ENCODE measurements at places on chromosomes 16 and 17. TPM values are rescaled to one million over a fixed set of nuclear protein-coding genes. Genes with fewer than 3 reads are reported as not detected.

The EME1 gene
- 7.4 TPM for polyA plus RNA-seq

The RSPRY1 gene
- polyA plus RNA-seq: 39.7 TPM

The CSH1 gene
- 5.2 TPM for polyA plus RNA-seq

DNA sequence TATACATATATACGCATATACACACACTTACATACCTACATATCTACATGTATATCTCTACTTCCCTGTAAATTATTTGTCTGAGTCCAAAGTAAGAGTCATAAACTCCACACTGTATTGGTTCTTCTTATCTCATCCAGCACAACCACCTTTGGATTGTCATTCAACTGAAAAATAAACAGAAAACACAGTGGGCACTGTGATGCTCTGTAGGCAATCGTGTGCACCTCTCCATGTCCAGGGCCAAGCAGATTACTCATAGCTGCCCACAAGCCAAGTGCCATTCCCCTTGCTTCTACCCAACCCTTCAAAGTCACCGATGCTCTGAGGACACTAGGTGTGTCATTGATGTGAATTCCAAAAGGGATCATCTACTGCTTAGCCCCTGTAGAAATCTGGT lies 12.9 kb upstream of the TEKT3 start:
- DNase-seq: no peak

DNA sequence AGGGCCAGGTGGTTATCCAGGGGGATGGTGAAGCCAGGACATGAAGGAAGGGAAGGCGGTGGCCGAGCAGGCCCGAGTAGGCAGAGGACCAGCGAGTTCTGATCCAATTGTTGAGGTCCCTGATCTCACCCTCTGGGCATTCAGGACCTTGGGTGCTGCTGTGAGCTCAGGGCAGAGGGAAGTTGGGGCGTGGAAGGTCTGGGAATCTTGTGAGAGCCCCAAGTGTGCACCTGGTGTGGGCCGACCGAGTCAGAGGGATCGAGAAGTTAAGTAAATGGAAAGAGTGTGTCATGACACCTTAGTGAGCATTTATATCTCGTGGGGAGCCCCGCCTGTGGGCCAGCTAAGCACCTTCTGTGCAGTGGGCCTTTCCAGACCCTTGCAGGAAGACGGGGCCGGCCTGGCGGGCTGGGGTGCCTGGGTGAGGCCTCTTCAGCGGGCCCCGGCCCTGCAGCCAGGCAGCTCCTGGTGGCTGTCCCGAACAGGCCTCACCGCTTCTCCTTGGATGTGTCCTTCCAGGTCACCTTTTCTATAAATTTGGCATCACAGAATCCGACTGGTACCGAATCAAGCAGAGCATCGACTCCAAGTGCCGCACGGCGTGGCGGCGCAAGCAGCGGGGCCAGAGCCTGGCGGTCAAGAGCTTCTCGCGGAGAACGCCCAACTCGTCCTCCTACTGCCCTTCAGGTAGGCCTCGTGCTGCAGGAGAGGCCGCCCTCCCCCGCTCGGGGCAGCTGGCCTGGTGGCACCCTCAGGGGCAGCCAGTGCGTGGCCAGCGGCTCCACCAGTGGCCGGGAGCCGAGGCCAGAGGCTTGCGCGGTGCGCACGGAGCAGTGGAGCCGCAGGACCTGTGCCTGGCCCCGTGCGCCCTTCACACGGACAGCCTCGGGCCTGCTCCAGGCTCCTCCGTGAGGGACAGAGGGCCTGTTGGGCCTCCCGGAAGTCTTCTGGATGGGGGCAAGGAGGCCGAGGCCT lies 76.0 kb downstream of the BANP start:
- DNase-seq: no peak

- no peak for DNase-seq
Observed at GRCh38 chr16:84932681-84933080, 78.7 kb downstream of the ZDHHC7 start.

The ITGAL gene
- polyA plus RNA-seq: 1.9 TPM

- DNase-seq: no peak
Observed at GRCh38 chr17:54623746-54624145, 276.9 kb upstream of the TOM1L1 start.

GRCh38 chr17:74919440-74920305 lies 3.4 kb downstream of the USH1G start:
- DNase-seq: no peak

GRCh38 chr16:70805380-70805779 lies 4.4 kb upstream of the VAC14 start:
- DNase-seq: no peak

DNA sequence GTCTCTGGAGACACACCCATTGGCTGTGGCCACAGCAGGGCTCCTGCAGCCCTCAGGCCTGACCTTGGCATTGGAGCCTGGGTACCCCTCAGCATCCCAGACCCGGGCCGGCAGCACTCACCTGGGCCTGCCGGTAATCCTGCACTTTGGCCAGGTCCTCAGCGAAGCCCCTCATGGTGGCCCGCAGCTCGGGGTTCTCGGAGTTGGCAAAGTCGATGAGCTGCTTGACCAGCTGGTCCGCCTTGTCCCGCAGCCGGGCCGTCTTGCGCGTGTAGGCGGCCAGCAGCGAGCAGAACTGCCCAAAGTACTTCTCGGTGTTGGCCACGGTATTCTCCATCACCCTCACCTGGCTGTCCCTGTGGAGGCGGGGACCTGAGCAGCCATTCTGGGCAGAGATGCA lies 2.2 kb downstream of the CIBAR2 start:
- DNase-seq: no peak

DNA sequence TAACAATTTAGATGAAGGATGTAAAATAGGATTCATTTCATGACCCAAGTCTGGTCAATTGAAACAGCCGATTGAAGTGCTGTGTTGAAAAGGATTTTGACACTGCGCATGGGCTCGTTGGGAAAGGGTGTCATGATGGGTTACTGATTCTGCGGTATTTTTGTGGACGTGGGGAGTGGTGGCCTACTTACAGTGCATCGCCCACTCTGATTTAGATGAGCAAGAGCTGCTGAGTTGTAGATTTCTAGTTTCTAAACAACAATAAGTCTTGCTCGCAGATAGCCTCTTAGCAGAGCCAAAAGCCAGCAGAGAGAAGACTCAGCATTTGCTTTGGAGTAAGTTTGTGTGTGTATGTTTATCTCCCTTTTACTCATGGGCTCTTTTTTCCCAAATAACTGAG lies 731.0 kb downstream of the MAF start:
- DNase-seq: no peak

The SKAP1 gene
- polyA plus RNA-seq: 12.2 TPM

DNA sequence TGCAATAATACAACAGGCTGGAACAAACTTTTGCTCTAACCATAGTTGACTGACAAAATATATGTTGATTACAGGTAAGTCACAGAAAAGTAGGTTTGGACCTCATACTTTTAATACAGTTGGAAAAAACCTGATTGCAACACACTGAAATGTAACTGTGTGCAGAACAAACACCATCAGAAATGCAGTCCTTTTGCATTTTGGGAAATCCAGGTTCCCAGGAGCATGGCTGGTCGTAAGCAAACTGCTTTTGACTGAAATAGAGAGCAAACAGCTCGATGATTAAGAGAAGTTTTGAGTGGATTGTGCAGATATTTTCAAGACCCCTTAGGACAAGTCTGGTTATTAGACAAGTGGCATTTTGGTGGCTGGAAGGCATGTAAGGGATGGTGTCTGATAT lies 8.0 kb downstream of the IGF2BP1 start:
- DNase-seq: no peak

GRCh38 chr17:4503283-4504025 lies 4.8 kb downstream of the SPNS2 start:
- DNase-seq: no peak

The SDR42E2 gene
- polyA plus RNA-seq: 0.14 TPM

- DNase-seq: no peak
Observed at GRCh38 chr17:17125136-17126084, 80.7 kb downstream of the PLD6 start.

DNA sequence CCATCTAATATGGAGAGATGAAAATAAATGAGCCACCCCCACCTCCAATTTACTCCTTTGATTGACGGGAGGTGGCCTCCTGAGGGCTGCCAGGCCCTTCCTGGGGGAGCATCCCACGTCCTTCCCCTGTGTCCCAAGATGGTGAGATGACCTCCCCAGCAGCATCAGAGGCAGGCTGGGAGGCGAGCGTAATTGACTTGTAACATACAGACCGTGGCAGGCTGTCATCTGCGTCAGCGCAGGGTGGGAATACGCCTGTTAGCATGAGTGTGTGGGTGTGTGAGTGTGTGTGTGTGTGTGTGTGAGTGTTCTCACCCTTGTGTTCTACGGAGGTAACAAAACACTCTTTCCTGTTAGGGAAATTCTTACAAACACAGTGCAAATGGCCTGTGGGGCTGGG lies 156.9 kb upstream of the CIBAR2 start:
- no peak for DNase-seq

The FSCN2 gene
- polyA plus RNA-seq: 1.1 TPM

DNA sequence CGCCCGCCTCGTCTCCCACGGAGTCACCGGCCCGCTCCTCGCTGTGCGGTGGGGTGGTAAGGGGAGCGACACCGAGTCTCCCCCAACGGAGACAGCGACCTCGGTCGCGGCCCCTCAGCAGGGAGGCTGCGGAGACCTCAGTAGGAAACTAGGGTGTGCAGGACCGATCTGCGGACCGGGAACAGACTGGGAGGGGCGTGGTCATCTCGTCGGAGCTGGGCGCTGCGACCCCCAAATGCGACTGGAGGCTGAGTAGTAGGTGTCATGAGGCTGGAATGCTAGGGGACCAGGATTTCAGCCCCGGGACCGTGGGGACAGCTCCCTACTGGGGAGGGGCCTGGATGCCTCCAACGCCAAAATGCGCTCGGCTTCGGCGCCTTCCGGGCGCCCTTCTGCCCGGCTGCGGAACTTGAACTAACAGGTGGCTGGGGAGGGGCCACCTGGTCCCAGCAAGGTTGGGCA lies 1.3 kb downstream of the CACNG4 start:
- no peak for DNase-seq

The MPV17L gene
- 8.7 TPM for polyA plus RNA-seq

DNA sequence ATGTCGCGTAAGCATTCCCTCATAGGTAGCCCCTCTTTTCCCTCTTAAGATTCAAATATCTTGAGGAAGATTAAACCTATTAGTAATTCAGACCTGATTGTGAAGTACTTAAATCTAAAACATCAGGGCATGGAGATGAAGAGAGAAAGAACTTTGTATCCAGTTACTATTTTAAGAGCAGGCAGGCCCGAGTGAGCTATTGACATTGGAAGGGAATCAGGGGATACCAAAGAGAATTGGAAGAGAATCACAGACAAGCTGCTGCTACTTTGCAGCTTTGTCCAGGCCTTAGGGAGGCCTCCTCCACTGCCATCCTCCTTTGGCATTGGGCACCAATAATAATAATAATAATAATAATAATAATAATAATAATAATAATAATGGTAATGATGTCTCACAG lies 170.5 kb downstream of the MRTFB start:
- no peak for DNase-seq

DNA sequence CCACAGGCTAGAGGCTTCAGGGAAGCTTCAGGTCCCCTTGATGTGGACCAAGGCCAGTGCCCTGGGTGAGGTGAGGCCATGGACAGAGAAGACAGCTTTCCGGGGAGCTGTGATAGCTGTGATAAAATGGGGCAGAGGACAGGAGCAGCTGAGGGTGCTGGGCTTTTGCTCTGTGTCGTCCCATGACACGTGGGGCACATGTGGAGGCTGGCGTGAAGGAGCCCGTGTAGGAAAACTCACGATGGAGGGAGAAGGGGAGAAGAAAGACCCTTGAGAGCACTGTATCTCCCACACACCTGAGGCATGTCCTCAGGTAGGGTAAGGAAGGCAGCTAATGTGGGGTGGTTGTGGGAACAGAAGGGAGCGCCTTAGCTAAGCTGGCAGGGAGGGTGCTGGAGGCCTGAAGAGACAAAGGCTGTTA lies 21.3 kb downstream of the B9D1 start:
- no peak for DNase-seq

- no peak for DNase-seq
Observed at GRCh38 chr17:73617501-73617900, 26.7 kb downstream of the SDK2 start.

The NPIPA1 gene
- polyA plus RNA-seq: 142 TPM

- no peak for DNase-seq
Observed at GRCh38 chr17:19359856-19360255, 2.7 kb downstream of the B9D1 start.

DNA sequence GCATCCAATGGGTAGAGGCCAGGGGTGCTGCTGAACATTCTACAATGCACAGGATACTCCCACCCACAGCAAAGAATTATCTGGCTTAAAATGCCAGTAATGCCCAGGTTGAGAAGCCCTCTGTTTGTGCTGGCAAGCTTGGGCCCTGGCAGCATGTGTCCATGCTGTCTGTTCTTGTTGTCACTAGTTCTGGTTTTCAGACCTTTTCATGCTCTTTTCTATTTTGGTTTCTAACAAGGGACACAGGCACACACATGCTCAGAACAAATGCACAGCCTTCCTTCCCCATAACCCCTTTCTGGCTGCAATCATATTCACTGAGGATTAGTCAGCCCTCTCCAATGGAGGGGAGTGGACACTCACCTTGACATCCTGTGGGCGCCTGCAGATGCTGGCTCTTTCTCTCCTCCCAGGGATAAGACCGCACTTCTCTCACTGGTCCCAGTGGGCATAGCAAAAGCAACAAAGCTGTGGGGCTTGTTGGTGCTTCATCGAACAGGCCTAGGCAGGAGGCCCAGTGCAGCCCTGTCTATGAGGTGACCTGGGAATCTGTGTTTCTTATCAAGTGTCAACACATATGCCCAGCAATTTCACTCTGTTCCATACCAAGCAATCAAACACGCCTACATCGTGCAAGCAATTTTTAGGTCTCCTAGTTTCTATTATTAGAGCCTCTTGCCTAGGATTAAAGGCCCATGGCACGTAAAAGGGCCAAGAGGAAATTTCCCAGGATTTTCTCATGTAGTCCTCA lies 271.1 kb upstream of the CCL2 start:
- no peak for DNase-seq

The CES5A gene
- 0.03 TPM for polyA plus RNA-seq

DNA sequence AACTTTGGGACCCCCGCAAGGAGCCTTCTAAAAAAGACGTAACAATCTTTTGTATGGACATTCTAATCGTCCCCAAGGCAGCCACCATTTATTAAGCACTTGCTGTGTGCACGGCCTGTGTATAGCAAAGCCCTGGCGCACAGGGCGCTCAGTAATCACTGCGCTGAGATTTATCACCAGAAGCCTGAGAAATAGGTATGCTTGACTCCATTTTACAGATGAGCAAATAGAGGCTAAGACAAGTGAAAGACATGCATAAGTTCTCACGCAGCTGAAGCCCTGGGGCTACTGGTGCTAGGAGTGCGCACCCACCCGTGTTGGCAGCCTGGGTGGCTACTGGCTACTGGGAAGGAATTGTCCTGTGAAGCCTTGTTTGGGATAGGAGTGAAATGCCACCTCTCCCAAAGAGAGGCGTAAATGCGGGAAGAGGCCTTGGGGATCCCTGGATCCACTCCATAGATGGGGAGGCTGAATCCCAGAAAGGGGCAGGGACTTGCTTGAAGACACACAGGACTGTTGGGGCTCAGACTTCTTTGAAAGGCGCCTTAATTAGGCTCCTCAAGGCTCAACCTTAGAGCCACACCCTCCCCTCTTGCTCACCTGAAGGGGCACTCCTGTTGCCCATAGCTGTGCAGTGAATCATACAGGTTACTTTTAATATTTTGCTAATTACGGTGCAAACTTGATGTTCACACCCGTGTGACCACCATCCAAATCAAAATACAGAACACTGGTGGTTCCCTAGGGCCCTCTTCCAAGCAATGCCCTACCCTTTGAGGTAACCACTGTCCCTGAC lies 634 bp upstream of the NATD1 start:
- no peak for DNase-seq

The AIPL1 gene
- polyA plus RNA-seq: not detected

Data from right renal pelvis (tissue), 4 donors.